ENCODE measurements at places on chromosomes 5 and 9.

DNA sequence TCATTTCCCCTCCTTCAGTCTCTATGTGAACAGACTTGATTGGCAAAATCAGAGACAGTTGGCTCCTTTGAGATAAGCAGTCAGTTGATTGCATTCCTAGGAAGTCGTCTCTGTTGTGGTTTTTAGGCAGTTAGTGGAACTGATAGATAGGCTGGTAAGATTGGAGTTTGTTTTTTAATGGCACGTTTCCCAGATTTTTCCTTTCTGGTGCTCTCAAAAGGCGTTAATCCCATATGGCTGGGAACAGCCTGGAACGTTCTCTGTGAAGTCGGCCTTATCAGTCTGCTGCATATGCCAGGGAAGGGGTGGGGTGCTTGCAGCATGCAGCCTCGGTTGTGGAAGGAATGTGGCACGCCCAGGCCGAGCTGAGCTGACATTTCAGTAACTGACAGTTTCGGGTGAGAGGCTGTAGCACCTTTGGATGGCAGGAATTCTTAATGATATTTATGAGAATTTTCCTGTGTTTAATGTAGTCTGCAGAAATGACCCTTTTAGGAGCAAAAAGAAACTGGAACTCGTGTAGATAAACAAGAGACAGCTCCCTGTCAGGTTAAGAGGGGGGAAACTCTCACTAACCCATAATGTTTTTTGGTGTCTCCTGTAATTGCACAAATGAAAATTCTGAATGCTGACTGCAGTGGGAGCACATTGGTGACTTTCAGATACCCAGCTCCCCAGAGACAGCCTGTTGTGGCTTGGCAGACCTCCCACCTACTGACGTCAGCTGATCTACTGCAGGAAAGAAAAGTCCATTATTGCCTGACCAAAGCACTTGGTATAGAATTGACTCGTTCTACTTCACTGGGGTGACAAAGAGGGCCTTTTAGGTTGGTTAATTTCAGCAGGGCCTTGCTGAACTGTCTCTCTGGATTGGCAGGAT lies 6.3 kb downstream of the SPTAN1 start:
- DNase-seq: no peak

DNA sequence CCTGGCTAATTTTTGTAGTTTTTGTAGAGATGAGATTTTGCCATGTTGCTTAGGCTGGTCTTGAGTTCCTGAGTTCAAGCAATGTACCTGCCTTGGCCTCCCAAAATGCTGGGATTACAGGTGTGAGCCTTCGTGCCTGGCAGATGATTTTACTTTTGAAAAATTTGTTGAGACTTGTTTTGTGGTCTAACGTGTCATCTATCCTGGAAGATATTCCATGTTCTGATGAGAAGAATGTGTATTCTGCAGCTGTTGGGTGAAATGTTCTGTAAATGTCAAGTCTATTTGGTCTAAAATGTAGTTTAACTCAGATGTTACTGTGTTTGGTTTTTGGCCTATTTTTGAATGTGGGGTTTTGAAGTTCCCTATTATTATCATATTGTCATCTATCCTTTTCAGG lies 145.6 kb downstream of the XRCC4 start:
- DNase-seq: no peak

GRCh38 chr9:96425500-96426169 lies 7.5 kb upstream of the ZNF367 start:
- no peak for DNase-seq

DNA sequence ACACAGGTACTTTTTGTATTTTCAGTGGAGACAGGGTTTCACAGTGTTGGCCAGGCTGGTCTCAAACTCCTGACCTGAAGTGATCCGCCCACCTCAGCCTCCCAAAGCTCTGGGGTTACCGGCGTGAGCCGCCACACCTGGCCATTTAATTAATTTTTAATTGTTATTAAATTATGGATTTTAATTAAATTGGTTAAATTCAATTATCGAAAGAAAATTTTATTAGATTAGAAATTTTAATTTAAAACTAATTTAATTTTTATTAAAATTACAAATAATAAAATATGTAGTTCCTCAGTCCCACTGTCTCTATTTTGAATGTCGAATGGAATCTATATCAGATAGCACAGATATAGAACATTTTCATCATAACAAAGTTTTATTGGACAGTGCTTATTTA lies 416.5 kb downstream of the GABRG2 start:
- DNase-seq: no peak

DNA sequence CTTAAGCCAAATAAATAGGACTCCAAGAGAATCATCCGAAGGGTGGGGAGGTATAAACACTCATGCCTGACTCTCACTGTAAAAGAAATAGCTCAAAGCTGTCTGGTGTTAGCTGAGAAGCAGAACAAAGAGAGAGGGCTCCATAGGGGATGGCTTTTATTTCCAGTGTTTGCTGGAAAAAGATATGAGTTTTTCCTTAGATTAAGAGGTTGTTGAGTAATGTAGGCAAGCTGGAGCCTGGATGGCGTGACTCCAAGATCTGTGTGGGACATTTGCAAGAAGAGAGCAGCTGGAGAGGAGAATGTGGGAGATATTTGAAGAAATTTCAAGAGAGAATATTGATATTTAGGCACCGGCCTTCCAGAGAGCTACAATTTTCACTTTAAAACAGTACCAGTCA lies 793.7 kb upstream of the RGMB start:
- DNase-seq: no peak

DNA sequence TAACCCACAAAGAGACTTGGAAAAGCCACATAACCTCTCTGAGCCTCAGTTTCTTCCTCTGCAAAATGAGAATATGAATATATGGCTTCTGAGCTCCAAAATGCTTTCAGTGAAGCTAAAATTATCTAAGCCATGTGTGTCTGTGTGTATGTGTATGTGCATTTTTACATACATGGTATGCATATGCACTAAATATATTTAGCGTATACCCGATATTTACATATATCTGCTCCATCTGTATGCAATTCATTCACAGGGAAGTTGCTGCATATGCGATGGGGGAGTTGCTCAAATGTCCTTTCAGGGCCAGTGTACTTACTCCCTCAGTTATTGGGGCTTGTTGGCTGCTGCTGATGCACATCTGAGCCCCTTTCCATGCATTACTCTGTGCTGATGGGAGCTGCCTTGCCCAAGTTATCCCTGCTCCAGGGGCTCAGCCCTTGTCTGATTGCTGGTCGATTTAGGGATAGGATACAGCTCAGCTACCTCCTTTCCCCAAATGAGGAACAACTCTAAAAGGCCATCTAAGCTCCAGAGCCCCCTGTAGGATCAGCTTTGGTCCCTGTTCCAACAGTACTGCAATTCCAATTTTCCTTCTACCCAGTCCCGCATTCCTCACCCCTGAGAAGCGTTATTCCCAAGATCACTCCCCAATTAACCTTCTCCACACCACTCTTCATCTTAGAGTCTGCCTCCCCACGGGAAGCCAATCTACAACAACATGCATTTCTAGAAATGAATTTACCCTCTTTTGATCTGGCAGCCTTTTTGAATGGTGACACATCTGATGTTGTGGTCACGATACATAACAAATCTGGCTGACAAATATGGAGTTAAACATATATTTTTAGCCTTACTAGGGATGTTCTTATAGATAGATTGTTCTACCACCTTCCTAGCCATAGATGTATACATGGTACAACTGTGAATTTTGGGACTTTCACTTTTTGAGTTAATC lies 15.9 kb downstream of the RHOBTB3 start:
- DNase-seq: no peak

- no peak for DNase-seq
Observed at GRCh38 chr5:169303119-169303515, 2.2 kb upstream of the SLIT3 start.

DNA sequence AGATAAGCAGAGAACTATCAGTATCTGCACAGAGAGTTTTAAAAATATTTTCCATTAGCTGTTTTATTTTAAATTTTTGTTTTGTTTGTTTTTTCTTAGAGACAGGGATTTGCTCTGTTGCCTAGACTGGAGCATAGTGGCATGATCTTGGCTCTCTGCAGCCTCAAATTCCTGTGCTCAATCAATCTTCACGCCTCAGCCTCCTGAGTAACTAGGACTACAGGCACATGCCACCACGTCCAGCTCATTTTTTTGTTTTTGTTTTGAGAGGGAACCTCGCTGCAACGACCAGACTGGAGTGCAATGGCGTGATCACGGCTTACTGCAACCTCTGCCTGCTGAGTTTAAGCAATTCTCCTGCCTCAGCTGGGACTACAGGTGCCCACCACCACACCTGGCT lies 138.2 kb upstream of the LPAR1 start:
- DNase-seq: no peak

GRCh38 chr5:44783634-44784315 lies 25.0 kb upstream of the MRPS30 start:
- no peak for DNase-seq

GRCh38 chr5:43601454-43602260 lies 1.3 kb upstream of the NNT start:
- no peak for DNase-seq

GRCh38 chr9:88429595-88430430 lies 41.6 kb downstream of the SPIN1 start:
- no peak for DNase-seq

DNA sequence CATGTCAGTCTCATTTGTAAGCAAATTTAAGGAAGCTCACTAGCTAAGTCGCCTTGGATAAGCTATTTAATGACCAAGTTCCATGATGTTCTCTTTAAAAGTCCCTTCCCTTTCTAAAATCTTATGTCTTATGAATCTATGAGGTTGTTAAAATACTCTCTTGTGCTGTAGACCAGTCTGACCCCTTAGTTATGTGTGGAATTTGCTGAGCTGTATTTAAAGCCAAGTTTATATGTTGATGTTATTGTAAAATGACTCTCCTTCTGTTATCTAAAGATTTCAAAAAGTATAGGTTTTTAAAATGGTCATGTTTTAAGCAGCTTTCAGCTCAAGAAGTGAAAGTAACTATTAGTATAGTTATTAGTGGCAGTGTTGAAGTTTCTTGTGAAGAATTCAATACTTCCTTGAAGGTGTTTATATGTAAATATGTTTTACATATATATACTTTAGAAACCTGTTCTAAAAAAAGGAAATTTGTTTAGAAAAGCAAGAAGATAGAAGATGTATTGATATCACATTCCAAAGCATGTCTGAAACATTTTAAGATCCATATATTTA lies 92.2 kb downstream of the CDC42SE2 start:
- DNase-seq: no peak

- no peak for DNase-seq
Observed at GRCh38 chr9:27599102-27599869, 26.0 kb upstream of the C9orf72 start.

DNA sequence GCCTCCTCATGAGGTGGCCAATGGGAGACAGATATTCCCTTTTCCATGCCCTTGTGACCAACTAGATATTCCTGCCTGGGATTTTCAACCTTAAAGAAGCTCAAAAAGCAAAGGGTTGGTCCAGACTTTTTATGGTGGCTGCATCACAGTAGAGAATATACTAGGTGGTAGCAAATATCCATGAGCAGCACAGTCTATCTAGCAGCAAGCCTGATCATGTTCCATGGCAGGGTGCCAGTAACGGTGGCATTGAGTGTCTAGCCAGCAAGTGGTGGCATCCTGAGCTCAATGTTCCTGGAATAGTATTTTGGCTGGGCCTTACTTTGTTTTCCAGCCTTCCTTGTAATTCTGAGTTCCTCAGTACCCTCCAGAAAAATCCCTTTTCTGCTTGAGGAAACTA lies 25.8 kb downstream of the CDC25C start:
- no peak for DNase-seq

DNA sequence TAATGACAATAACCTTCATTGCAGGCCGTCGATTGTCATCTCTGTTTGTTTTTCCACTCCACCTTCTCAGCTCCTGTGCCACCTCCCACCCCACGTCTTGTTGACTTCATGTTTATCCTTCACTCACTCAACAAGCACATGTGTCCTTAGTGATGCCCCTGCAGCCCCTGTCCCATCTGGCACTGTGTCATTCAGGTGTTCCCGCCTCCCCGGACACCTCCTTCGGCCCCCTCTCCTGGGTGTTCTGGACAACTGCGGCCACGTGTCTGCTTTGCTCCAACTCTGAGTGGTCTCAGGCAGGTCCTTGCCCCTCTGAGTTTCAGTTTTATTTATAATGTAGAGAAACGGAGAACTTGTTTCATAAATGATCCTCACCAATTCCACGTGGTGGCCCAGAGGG lies 91.0 kb upstream of the COL5A1 start:
- DNase-seq: no peak

DNA sequence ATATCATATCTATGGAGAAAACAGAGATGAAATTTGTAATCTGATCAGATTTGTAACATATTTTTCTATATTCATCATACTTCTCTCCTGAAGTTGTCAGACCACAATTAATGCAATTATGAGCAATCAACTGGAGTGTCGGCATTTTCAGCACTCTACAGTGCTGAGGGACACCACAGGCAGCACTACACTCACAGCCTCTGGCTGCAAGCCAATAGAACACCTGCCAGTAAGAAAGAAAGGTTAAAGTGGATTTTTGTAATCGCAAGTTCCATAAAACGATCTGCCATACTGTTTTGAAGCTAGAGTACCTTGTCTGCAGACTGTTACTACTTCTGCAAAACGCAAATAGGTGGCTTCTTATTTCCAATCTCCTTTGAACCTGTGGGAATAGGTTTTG lies 147.6 kb downstream of the ADAMTS6 start:
- no peak for DNase-seq

DNA sequence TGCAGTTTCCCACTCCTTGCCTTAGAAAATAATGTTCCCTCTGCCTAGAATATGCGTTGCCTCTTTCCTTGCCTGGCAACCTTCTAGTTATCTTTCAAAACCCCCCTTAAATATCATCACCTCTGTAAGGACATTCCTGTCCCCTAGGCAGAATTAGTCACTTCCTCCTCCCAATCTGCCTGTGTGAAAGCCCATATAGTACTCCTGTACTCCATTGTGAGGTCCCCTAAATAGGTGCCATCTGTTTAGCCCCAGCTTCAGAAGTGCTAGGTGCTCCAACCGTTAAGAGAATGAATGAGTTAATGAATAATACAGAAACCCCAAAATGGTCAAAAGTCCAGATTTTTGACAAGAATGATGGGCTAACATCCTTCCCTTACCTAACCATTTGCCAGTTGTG lies 181.4 kb downstream of the GDNF start:
- no peak for DNase-seq

GRCh38 chr5:134145041-134145757 lies 30.7 kb downstream of the TCF7 start:
- no peak for DNase-seq

DNA sequence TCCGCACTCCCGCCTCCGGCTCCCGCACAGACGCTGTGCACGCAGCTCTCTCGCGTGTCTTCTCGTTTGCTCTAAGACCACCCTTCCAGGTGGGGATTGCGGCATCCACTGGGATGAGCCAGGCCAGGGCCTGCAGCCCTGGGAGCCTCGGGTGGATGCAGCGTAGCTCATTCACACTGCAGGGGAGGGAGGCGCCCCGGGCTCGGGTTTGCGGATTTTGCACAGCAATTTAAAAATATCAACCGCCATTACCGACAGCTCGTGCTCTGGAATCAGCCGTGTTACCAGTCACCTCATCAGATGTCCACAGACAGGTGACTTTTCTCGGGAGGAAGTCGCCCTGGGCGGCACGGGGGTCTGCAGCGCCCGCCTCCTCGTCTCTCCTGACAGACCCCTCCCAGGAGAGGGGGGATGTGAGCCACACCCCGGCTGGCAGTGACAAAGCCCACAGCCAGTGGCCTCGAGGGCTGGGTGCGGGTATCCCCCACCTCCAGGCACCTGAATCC lies 20.8 kb upstream of the SLC6A3 start:
- DNase-seq: no peak

GRCh38 chr5:625516-625915 lies 13.4 kb downstream of the CEP72 start:
- DNase-seq: no peak

GRCh38 chr9:37300620-37301019 lies 121.9 kb upstream of the GRHPR start:
- DNase-seq: no peak

- no peak for DNase-seq
Observed at GRCh38 chr9:36250079-36250478, 8.2 kb downstream of the GNE start.

- no peak for DNase-seq
Observed at GRCh38 chr9:68626526-68626925, 78.5 kb upstream of the PIP5K1B start.

All from activated naive CD4-positive, alpha-beta T cell (primary cell).